ENCODE measurements at places on chromosomes 4 and X. TPM values are rescaled to one million over a fixed set of nuclear protein-coding genes. Genes with fewer than 3 reads are reported as not detected.

GRCh38 chrX:68694435-68695205, 47.2 kb downstream of the STARD8 start:
- DNase-seq: no peak

GRCh38 chr4:37909332-37910090, 18.6 kb downstream of the TBC1D1 start:
- DNase-seq: no peak

- no peak for DNase-seq
Observed at GRCh38 chr4:151260526-151260925, 16.4 kb upstream of the PRSS48 start.

The NOX1 gene
- not detected for polyA plus RNA-seq

The SSX7 gene
- not detected for polyA plus RNA-seq

The FAM53A gene
- 3.7 TPM for polyA plus RNA-seq

The UGT2B15 gene
- polyA plus RNA-seq: not detected
